Aorta (tissue), 5 donors: ENCODE measurements at places on chromosomes 12 and 14. TPM values are rescaled to one million over a fixed set of nuclear protein-coding genes. Genes with fewer than 3 reads are reported as not detected.

DNA sequence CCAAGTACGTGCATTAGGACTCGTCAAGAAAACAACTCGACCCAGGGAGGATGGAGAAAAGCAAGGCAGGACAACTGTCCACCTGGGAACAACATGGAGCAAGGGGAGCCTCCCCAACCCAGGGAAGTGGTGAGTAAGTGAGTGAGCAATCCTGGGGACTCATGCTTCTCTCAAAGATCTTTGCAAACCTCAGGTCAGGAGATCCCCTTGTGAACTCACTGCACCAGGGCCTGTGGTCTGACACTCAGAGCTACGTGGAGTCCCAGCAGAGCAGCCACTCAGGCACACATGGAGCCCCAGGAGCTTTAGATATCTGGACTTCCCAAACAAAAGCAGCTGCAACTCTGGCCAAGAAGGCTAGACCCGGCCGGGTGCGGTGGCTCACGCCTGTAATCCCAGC lies 12.2 kb upstream of the OR5AU1 start:
- no peak for DNase-seq

- no peak for DNase-seq
Measured at GRCh38 chr12:102022286-102022685, 39.5 kb downstream of the WASHC3 start.

The JAG2 gene
- 1.1 TPM for polyA plus RNA-seq

The P3H3 gene
- polyA plus RNA-seq = 23.4 TPM

The BIN2 gene
- polyA plus RNA-seq = 4.6 TPM
